ENCODE measurements at places on chromosomes 3 and 15.

DNA sequence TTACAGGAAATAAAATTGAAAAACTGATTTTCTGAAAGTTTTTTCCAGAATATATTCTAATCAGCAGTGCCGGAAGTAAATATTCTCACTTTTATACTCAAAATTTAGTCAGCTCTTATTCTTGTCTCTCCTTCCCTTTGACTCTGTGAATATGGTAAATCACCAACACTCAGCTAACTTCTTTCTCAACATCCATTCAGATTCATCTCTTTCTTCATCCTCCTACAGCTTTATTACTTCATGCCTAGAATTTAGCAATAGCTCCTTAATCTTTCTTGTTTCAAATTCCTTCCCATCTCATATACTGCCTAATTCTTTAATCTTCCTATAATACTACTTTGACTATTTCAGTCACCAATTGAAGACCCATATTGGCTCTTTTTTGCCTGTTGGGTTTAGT lies 67.9 kb downstream of the FGF7 start:
- DNase-seq, result peak; percentile 11

- no peak for DNase-seq
Measured at GRCh38 chr3:183500319-183500718, 55.2 kb downstream of the KLHL6 start.

GRCh38 chr3:183563536-183563874 lies 8.0 kb upstream of the KLHL6 start:
- no peak for DNase-seq

- DNase-seq, result peak; percentile 80
Measured at GRCh38 chr3:56783644-56784447, 17.9 kb downstream of the ARHGEF3 start.

GRCh38 chr15:92377083-92377789 lies 16.4 kb upstream of the ST8SIA2 start:
- peak; percentile 17 for DNase-seq

DNA sequence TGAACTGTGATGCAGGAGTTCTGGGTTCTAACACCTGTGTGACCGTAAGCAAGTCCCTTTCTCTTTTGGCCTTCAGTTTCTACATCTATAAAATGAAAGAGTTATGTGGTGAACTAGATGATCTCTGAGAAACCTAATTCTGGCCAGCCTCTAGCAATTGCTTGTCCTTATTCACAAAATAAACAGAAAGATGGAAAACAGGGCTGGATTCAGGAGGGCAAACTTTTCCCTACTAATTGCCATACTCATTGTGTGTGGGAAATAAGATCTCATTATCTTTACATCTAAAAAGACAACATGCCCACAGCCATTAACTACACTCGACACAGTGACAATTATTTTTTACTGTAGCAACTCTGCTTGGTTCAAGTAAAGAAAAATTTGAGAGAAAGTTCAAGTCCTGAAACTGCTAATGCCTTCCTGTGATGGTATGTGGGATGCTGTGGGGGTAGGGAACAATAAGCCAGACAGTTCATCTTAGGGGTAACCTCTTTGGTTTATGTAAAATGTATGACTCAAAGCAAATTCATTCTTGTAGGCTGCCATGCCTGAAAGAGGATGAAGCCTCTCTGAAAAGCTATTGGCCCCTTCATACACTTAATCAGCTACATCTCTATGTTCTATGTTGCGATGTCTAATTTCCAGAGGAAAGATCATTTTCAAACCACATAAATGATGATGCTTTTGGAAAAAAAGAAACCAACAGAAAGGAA lies 177.6 kb upstream of the BCL6 start:
- DNase-seq, result peak; percentile 50

- DNase-seq, result peak; percentile 64
Measured at GRCh38 chr15:78365917-78366316, 25.8 kb downstream of the CRABP1 start.

DNA sequence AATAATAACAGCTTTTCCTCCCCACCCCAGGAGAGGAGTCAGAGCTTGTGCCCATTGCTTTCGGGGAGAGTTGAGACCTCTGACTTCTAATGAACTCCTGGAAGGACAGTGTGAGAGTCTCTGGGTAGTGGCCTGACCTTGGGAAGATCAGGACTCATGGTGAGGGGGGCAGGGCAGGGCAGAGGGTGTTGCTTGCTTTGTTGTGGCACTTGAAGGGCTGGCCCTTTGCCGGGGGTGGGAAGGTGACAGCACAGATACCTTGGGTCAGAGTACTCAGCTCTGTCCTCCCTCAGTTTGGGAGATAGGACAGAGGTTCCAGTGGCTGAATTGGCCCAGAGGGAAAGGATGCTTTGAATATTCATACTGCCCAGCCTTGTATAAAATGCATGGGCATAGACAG lies 15.8 kb downstream of the RBP2 start:
- no peak for DNase-seq

GRCh38 chr3:107574650-107575049 lies 51.9 kb downstream of the BBX start:
- peak; percentile 46 for DNase-seq

DNA sequence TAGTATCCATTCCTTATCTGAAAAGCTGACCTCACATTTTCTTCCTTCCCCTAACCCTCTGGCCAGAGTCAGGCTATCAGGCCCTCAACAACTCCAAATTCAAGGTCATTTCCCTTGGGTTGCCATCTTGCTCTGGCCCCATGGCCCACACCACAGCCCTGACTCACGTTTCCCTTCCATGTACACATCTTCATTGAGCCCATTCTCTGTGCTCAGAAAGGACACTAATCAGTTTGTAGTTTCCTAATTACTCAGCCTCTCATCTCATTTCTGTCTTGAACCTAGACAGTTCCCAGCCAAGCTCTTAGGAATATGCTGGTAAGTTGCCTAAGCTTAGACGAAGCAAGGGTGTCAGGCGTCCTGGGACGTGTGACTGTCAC lies 14.9 kb downstream of the TGM5 start:
- no peak for DNase-seq

DNA sequence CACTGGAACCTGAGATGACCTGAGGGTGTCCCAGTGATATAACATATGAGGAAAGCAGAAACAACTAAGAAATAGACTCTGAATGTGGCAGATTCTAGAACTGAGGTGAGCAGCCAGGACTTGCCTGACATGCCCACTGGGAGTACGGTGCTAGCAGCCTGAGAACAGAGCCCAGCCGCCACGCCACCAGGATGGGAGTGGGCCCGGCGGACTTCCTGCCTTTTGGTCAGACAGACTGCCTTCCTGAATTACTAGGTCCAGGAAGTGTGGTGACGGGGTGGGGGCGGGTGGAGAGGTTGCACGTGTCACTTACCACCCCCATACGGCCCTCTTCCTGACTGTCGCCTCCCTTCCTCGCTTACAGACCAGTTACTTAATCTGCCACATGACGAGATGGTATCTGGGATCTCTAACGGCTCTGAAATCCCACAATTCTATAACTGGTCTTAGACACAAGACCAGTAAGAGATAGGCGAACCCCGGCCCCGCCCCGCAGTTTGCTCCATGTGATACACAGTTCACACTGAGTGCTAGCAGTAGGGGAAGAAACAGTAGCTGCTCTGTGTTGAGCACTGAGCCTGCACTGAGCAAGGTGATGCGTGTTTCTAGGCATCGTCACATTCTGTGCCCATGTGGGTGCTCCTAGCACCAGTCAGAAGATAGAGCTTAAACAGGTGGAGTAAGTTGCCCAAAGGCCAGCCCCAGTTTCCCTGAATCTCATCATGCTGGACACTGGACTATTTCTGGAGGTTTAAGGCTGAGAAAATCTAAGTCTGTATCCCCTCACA lies 95.7 kb downstream of the CPN2 start:
- no peak for DNase-seq

DNA sequence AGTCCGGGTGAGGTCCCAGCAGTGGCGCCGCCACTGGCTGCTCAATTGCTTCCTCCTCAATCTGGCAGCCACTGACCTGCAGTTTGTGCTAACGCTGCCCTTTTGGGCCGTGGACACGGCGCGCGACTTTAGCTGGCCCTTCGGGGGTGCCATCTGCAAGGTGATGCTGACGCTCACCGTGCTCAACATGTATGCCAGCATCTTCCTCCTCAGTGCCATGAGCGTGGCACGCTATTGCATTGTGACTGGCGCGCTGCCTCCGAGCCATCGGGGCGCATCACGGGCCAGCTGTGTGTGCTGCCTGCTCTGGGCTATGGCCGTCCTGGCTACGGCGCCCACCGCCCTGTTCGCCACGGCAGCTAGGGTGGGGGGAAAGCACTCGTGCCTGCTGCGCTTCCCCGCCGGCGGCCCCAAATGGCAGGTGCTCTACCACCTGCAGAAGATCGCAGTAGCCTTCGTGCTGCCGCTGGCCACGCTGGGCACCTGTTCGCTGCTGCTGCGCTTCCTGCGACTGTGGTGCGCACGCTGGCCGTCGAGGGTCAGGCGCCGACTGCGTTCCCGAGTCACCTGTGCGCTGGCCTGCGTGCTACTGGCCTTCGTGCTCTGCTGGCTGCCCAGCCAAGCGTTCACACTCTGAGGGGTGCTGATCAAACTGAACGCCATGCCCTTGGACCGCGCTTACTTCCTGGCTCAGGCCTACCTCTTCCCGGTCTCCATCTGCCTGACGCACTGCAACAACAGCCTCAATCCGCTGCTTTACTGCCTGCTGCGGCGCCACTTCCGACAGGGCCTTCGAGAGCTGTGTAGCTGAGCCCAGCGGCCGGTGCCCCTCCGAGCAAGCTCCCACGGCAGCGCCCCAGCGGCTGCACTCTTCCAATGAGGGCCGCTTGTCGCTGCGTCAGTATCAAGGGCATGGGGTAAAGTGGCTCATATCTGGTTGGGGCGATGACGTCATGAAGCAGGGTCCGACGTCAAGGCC lies 20.3 kb upstream of the ADAMTS7 start:
- no peak for DNase-seq

- DNase-seq, result peak; percentile 52
Measured at GRCh38 chr3:147521646-147522045, 112.5 kb downstream of the ZIC1 start.

- DNase-seq, result no peak
Measured at GRCh38 chr15:37581866-37582532, 352.4 kb upstream of the TMCO5A start.

DNA sequence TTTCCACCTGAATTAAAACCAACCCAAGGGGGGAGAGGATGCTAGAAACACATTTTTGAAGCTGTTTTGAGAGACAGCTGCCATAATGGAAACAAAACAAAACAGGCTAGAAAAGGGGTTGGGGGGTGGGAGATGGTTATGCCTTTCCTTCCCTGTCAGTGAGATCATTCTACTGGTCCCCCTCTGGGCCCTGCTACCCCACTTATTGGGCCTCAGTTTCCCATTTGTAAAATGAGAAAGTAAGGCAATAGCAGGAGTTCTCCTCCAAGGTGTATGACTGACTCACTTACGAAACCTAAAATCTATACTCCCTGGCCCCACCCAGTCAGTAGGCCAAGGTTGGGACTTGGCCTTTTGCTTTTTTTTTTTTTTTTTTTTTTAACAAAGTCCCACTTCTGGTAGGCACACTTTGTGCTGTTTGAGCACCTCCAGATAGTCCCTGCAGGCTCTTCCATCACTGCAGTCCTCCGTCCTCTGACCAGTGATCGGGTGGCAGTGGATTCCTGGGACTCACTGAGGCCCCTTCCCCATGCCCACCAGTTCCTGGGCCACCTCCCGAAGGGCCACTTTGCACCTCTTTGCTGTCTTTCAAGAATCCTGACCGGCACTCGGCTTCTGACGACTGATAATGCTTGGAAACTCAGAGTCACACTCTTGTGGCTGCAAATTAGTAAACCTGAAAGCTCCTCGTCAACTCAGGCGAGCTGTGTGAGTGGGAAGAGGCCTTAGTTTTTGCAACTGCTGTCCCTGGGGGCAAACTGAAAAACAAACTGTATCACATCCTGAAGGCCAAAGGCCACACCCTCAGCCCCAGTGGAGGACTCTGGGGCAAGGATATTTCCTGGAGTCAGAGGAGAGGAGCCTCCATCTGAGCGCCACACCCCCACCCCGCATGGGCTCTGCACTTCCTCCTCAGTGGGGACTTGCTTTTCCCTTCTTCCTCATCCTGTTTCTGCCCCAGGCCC lies 6.7 kb upstream of the PSTPIP1 start:
- no peak for DNase-seq

DNA sequence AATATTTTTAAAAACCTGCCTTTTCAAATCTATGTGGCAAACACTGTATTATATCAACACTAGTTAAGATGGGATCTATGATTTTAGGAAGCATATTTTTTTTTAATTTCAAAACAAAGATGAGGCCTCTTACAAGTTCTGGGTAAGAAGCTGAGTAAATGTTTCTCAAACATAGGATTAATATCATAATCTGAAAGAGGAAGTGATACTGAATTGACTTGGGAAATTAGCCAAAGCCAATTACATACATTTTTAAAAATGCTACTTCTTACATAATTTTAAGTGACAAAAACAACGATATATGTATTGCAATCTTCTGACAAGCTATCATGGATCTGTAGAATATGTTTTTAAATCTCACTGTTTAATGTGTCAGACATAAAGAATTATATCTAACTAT lies 135.1 kb upstream of the UBP1 start:
- no peak for DNase-seq

- no peak for DNase-seq
Measured at GRCh38 chr3:4494895-4495264, 1.7 kb downstream of the ITPR1 start.

DNA sequence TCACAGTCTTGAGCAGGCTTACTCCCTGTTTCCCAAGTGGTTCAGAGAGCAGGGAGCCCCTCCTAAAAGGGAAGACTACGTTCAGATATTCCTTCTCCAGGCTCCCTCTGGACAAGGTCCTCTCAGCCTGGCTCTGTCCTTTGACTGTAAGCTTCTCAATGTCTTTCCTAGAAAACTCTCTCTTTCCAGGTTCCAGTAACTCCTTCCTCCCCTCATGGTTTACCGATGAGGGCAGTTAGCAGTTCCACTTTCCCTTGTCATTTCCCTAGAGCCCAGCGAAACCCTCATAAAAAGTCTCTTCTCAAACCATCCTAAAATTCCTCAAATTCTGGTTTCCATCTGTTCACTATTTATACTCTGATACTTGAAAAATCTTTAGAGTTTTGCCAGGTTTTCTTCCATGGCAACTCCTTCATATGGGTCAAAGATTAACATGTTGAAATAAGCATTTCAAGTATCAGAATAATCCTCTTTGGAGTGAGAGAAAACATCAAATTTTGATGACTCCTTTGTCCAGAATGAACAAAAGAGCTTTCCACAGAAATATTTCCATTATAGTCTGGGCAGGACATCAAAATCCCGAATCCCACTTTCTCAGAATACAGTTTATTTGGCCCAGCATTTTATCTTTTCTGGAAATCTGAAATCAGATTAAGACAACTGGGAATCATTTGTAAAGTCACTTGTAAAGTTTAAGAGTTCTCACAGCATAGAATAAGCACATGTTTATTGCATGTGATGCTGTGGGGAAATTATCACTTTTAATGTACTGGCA lies 599.4 kb downstream of the UNC13C start:
- no peak for DNase-seq
